ENCODE measurements at places on chromosomes 6 and 20. TPM values are rescaled to one million over a fixed set of nuclear protein-coding genes. Genes with fewer than 3 reads are reported as not detected.

DNA sequence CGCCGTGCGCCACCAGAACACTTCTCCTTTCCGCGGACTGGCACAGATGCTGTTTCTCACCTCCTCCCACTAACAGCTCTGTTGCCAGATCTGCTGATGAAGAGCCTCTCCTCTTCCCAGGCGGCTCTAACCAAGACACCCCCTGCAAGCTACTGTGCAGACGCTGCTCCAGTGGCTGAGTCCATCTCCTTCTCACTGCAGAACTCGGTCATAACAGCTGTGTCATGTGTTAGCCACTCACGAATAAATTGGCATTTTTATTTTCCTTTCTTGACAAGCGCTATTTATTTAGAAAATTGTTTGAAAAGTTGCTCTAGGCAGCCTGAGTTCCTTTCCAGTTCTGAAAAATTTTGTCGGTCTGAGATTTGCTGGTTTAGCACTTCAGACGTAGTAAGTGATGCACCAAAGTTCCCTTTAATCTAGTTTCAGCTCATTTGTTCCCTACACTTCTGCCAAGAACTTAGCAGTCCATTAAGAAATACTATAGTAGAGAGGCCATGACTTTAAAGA, 12.8 kb upstream of the PLEKHG1 start:
- DNase-seq: no peak

DNA sequence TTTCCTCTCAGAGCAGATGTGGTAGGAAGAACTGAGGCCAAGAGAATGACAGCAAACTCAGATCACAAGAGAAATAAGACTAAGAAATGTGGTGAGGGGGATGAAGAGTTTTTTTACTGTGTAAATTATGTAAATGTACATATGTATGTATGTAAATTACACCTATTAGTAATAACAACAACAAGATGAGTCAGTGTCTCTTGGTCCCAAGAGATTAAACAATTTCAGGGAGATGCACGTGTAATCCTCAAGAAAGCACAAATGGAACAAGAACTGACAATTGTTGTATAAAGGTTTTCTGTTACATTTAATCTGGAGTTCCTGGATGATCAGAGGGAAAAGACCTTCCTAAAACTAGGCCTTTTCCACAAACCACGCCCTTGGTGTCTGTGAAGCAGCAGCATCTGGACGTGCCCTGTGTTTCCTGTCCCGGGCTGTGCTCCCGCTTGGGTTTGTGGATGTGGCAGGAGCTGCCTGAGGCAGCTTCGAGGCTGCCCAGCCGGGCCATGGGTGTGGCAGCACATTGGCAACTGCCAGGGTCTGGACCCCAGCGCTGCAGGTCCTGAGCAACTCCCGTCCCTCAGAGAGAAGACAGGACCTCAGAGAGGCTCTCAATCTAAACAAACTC, 994 bp downstream of the CLDN20 start:
- no peak for DNase-seq

DNA sequence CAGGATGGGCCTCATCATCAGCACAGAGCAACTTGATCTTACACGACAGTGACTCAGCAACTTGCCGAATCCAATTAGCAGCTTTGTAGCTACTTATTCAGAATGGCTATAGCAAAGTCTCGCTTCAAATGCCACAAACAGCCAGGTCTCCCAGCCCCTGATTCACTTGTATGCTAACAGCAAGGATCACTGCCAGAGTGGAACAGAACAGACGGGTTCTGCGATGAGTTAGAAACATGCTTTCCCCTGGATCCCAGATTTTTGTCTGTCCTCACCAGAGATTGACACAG, 254.4 kb downstream of the NRN1 start:
- DNase-seq: peak; percentile 46

DNA sequence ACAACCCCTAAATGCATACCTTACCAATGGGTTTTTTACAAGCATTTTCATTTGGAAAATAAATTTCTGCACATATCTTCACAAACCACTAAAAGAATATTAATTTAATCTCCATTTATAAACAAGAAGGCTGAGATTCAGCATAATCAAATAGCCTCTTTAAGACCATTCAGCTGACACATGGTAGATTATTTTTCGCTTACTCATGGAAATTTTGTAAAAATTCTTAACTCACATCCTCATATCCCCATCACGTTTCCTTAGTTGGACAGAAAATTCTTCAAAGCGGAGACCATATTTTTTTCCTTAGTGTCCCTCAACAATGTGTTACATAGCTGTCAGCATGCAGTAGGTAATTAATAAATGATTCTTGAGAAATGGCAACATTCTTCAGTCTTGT, 439.6 kb upstream of the PTCHD4 start:
- DNase-seq: no peak

DNA sequence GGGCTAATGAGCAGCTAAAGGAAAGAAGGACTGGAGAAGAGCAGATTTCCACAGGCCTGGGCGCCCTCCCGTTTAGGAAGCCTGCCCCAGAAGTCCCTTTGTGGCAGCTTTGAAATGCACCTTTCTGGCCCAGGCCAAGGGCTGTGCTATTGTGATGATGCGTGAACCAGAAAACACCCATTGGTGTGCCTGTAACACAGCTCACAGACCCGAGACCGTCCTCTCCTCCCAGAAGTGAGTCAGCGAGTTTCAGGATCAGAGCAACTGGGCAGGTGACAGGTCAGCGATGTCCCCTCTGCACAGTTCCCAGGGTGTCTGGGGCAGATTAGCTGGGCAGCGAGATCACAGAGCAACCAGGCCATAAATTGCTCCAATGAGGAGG, 71.9 kb upstream of the SULF2 start:
- DNase-seq: no peak

DNA sequence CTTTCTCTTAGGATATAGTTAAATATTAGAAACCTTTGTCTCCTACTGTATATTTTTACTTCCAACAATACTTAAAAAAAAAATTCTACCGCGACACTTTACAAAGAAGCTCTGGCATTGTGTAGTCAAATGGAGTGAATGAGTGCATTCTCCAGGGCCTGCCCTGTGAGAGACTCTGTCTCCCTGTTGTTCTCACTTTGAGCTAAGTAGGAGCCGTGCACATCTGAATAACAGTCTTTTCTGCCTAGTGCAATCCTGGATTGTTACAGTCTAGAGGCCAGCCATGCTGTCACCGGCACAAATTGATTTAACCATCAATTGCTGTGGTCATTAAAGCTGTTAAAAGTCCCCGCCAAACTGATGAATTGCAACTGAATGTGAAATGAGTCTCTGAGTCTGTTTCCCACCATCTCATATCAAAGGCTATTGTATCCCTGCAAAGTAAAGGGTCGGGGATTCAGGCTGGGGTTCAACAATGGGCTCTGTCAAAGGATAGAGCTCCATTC, 156.0 kb downstream of the RFPL4B start:
- no peak for DNase-seq

DNA sequence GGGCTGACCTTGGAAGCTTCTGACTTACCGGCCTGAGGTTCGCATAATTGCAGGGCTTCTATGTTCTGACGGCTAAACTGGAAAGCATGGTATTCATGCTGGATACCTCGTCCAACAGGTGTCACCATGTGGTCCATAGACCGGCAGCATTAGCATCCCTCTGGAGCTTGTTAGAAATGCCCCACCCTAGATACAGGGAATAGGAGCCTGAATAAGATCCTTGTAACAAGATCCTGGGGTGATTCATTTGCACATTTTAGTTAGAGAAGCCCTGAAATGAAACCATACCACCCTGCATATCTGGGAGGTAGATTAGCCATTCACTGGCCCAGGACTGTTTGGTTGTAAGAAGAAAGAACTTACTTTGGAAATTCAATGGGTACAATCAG, 77.7 kb downstream of the TMEM170B start:
- no peak for DNase-seq

Gene VGLL2
- not detected for polyA plus RNA-seq

Gene RAD21L1
- not detected for polyA plus RNA-seq

Gene SAMD3
- 1.1 TPM for polyA plus RNA-seq

Gene TNFRSF21
- polyA plus RNA-seq: 29.9 TPM

Gene SMLR1
- 1.9 TPM for polyA plus RNA-seq

Gene KIAA0408
- polyA plus RNA-seq: 4.4 TPM

Gene CST8
- not detected for polyA plus RNA-seq

Measured in left kidney (tissue), 8 donors.